ENCODE measurements at places on chromosomes 13 and 19.

GRCh38 chr19:29680447-29680846 lies 15.2 kb downstream of the PLEKHF1 start:
- DNase-seq: no peak

DNA sequence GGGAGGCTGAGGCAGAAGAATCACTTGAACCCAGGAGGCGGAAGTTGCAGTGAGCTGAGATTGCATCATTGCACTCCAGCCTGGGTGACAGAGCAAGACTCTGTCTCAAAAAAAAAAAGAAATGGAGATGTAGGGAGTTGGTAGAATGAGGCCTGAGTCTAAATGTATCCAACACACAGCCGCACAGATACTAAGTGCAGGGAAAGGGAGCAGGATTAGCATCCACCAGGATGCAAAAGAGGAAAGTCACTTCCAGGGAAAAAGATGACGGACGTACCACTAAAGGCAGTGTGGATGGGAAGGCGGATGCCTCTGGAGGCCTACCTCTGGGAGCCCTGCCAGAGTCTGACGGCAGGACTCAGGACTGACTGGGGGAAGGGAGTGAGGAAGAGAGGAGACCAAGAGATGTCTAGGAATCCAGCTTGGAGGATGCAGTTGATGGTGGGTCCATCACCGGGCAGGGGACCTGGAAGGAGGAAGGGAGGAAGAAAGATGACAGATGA lies 6.8 kb downstream of the FAM98C start:
- DNase-seq: no peak

DNA sequence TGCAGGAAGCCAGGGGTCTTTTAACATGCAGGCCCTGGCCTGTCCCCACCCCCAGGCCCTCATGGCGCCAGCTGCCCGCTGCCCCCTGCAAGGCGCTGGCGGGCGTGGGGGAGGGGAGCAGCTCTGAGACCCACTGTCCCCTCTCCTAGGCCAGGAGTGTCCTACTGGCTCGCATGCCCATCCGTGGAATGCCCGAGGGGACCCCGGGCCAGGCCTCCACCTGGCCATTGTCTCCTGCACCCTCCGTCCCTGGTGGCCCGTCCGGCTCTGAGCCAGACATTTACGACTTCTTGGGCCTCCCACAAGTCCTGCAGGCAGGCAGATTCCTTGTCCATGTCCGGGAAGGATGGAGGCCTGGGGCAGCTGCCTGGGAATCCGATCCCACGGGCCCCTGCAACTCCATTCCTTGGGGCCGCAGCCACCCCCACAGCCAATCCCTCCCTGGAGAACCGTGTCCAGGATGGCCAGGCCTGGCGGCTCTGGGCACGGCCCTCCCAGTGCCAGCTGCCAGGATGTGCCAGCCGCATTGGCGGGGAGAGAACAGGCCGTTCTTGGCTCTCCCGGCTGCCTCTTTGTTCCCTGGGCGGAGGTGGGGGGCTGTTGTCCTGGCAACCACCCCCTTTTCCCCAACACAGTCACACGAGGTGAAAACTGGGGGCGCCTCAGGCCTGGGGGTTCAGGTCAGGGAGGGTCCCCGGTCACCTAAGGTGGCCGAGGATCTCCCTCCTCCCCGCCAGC lies 10.5 kb upstream of the PLIN3 start:
- DNase-seq: no peak

DNA sequence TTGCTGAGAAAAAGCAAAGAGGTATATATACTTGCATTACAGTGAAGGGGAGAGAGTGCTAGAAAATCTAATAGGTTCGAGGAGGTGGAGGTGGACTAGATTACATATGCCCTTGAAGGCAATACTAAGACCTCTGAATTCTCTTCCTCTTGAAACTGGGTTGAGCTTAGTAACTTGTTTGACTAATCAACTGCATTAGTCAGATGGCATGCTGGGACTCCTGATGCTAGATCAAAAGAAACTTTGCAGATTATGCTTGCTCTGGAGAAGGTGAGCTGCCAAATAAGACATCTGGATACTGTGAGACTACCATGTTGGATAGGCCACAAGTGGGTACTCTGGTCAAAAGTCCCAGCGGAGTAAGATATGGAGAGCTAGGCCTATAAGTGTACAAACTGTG lies 331.3 kb downstream of the KLF5 start:
- DNase-seq: no peak

DNA sequence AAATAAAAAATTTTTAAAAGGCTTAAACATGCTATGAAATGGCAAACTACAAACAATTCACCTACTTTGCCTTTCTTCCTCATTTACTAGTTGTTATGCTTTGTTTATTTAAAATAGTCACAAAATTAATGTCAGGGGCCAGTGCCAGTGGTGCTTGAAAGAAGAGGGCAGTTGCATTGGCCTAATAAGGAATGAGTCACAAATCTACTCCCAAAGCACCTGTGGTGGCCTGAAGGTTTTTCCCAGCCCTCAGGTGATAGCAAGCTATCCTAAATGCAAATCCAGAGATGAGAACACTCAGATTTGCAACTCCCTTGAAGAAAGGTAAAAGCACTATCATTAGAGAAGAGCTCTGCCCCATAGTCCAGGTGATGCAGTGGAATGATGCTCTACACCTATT lies 103.6 kb downstream of the MBNL2 start:
- DNase-seq: no peak

DNA sequence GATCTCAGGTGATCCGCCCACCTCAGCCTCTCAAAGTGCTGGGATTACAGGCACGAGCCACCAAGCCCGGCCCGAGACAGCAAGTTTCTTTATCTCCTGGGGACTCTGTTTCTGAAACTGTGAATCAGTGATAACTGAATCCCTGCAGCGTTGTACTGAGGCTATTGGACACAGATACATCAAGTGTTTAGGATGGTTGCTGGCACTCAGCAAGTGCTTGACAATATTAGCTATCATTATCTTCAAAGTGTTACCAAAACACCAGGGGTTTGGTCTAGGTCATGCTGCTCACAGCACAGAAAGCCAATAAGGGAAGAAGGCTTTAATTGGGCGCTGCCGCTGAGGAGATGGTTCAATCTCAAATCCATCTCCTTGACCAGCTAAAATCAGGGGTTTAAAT lies 20.5 kb upstream of the PNMA8C start:
- no peak for DNase-seq

GRCh38 chr13:42333613-42334328 lies 61.8 kb downstream of the AKAP11 start:
- DNase-seq: no peak

DNA sequence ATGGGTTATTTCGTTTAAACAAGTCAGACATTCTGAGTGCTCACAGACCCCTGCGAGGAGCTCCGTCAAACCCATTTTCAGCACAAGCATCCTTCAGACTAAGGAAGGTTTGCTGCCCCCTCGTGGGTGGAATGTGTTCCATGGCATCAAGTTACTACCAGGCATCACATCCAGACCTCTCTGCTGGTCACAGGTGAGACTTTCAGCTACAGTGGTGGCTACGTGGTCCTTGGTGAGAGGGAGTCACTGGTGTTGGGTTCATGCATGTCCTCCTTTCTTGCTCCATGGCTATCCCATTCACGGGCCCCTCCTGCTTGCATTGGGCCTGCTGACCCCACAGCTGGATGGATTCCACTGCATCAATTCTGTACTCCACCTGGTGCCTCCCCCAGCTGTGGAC lies 9.1 kb upstream of the LILRB5 start:
- DNase-seq: no peak

GRCh38 chr19:39983695-39984300 lies 12.8 kb downstream of the PSMC4 start:
- no peak for DNase-seq

DNA sequence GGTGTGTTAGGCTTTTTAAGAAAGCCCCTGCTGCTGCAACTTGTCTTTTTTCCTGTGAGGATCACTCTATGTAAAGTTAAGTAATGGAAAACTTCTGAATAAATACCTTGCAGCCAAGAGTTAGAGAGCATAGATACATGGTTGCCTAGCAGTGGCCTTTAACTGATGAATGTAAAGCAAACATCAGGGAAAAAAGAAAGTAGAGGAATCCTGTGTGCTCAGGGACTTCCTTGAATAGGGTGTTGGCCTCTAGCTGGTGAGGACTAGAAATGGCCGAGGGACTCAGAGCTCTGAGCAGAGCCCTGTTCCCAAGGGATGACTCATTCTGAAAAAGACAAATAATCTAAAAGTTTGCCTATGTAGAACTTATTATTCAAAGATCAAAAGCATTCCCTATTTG lies 135.7 kb downstream of the MIPEP start:
- no peak for DNase-seq

- no peak for DNase-seq
Observed at GRCh38 chr19:45376045-45376724, 5.8 kb upstream of the ERCC2 start.

DNA sequence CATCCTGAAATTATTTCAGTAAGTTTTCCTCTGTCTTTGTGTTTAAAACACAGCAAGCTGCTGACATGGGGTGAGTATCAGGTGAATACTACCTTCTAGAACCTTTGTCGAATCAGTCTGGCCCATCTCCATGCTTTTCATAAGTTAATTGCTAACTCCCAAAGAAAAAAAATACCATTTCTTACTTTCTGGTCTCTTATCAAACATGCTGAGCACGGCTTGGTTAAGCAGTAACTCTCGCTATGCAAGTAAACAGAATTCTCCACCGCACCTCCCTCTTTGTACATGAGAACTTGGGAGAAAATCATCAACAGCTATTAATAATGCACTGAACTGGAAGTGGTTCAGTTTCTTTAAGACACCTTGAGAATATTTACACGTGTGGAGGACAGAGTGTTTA lies 88.6 kb downstream of the FGF9 start:
- DNase-seq: no peak

DNA sequence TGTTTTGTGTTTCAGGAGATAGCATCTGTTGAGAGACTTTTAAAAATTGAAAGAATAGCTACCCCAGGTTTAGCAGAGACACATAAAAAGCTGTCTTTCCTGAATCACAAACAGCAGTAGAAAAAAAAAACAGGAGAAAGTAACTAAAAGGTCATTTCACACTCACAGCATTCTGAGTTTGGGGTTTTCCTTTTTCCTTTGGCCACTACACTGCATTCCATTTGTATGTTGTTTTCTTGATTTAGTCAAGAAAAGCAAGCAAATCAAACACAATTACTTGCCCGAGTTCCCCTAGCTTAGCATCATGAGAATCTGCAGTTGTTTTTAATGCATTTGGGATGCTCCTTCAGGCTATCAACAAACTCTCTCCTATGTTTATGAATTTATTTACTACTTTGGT lies 161.0 kb downstream of the KCTD12 start:
- DNase-seq: no peak

- no peak for DNase-seq
Observed at GRCh38 chr19:51006406-51006805, 5.0 kb upstream of the KLK8 start.

GRCh38 chr19:35585848-35586247 lies at the start of gene PMIS2:
Gene PMIS2 (plus strand): TSS chr19:35586173. CDS start chr19:35586260, 87 bp downstream.
- DNase-seq: no peak

- no peak for DNase-seq
Observed at GRCh38 chr13:40306817-40307216, 359.6 kb downstream of the FOXO1 start.

- DNase-seq: no peak
Observed at GRCh38 chr13:40484101-40484800, 182.2 kb downstream of the FOXO1 start.

- DNase-seq: no peak
Observed at GRCh38 chr13:39463611-39464010, 139.4 kb downstream of the LHFPL6 start.

DNA sequence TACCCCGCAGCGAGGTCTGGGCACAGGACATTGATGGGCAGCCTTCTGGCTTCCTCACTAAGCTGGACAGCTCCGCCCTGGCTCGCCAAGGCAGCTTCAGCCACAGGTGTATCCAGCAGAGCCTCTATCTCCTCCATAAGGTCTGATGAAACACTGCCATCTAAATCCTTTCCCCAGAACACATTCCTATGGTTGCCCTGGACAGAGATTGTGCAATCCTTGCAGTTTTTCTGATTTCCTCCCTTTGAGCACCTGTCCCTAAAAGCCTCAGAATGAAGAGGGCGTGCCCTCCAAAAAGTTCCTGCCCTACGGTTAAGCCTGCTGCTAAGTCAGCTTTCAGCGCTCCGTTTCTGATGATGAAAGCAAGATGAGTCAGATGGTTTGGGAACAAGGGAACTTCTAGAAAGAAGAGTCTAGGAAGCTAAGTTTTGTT lies 21.0 kb downstream of the CLEC4M start:
- no peak for DNase-seq

DNA sequence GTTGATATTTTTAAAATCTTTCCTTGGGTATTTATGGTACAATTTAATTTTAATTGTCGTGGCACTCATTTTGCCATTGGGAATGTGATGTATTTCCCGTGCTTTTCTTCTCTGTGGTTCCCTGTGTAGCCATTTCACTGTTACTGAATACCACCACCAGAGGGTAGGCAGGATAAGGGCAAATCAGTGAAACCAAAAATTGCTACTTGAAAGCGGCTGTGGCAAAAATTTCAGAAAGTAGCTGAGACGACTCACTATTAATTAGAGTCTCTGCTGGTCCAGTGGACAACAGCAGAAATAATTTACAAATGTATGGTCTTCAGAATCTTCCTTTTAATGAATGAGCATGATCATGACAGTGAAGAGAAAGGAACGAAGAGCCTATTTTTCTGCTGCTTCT lies 34.4 kb upstream of the MIR17HG start:
- DNase-seq: no peak

GRCh38 chr13:109783447-109783814 lies 3.0 kb downstream of the IRS2 start:
- DNase-seq: no peak

DNA sequence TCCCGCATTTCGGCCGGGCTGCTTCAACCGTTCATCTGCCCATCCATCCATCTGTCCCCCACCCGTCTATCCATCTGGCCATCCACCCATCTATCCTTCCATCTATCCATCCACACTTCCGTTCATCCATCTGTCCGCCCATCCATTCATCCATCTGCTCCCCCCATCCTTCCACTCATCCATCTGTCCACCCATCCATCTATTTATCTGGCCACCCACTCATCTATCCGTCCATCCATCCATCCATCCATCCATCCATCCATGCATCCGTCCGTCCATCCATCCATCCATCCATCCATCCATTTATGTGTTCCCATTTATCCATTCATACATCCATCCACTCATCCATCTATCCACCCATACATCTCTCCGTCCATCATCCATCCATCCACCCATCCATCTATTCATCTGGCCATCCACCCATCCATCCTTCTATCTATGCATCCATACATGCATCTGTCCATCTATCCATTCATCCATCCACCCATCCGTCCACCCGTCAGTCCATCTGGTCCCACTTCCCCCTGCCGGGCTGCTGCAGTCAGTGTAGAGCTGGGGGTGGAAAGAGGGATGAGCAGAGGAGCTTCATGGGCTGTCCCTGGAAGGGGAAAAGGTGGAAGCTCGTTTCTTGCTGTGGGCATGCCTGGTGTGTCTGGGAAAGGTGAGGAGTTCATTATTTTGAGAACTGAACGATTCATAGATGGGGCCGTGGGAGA lies 722 bp downstream of the HSD11B1L start:
- DNase-seq: no peak

GRCh38 chr19:29540114-29540513 lies 14.3 kb downstream of the VSTM2B start:
- no peak for DNase-seq

DNA sequence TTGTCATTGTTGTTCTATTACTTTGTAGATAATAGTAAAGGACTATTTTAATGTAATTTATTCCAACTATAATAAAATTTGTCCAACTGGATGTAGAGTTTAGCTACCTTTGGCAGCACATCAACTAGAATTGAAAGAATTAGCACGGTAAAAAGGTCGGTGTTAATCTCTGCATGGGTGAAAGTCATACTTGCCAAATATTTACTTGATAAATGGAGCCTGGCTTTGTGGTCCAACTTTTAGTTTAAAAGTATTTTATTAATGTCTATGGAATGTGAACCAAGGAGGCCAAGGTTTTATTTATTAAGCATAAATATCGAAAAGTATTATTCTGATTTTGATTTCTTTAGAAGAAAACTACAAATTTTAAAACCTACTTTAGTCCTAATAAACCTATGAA lies 1389.0 kb downstream of the PCDH9 start:
- DNase-seq: no peak
